ENCODE measurements at places on chromosomes 6 and 20.

GRCh38 chr20:19079536-19080299 is 132.7 kb upstream of the SLC24A3 start:
- DNase-seq = no peak

DNA sequence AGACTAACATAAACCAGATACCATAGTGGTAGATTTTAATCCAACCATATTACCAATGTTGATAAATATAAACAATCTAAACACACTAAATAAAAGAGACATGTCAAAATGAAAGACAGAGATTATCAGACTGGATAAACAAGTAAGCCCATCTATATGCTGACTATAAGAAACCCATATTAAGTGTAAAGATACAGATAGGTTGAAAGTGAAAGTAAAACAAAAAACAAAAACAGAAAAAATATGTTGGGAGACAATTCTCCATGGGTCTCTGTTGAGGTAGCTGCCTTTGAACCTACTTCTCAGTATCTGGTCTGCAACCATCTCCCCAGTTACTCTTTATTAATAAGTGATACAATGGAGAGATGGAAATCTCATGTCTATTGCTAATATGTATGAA is 21.2 kb downstream of the REV3L start:
- no peak for DNase-seq

GRCh38 chr6:110325197-110325596 is 33.0 kb downstream of the METTL24 start:
- no peak for DNase-seq

DNA sequence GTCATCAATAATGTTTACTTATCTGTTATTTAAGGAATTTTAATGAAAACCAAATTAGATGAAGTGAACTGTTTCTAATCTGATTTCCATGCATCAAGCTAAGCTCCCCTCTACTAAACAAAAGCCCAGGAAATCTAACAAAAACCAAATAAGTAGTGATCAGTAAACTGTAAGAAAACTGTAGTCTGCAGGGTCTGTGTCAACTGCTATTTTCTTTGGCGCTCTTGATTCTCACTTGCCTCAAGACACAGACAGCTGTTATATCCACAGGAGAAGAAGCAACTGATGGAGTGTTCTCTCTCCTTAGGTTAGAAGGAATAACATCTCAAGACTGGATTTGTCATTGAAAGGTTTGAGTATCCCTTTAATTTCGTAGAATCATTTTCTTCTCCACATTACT is 293.5 kb downstream of the PHF3 start:
- DNase-seq = no peak

DNA sequence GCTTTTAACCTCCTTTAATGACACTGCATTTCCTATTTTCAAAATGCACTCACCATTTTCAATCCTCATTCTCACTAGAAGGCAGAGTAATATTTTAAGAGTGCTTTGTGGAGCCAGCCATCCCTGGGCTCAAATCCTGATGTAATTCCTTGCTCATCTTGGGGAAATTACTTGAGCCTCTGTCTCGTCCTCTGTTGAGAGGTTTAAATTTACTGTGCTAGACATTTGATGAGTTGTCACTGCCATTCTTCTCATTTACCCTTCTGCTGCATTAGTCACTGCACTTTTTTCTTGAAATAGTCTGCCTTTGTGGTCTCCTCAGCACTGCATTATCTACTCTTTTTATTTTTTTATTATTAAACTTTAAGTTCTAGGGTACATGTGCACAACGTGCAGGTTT is 150.0 kb upstream of the HDDC2 start:
- DNase-seq = no peak

DNA sequence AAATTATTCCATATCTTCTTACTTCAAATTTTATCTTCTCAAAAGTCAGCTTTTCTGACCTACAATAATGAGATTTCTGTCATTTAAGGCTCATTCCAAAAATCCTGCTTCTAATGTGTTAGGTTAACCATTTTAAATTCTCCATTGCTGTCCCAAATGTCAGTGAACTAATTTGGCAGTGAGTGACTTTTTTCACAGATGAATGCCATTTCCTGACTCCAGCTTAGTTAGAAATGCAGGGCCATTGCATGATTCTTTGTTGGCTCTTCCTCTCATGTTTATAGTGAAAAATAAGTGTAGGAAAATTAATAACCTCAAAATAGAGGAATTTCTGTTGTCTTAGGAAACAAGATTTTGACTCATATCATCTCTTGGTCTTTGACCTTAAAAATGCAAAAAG is 44.1 kb downstream of the VIP start:
- no peak for DNase-seq

Measured in stimulated activated CD4-positive, alpha-beta T cell treated with anti-CD3 and anti-CD28 coated beads, TNF-alpha, amount 100 ng/mL, for 24 hours (primary cell).